Uterine smooth muscle cell (primary cell): ENCODE measurements at places on chromosomes 6 and 20. TPM values are rescaled to one million over a fixed set of nuclear protein-coding genes. Genes with fewer than 3 reads are reported as not detected.

CASS4 gene
- 0.12 and 0.77 TPM in 2 replicates for total RNA-seq

RSPH9 gene
- 0.44 and 1.2 TPM in 2 replicates for total RNA-seq

OR2J3 gene
- total RNA-seq, result not detected in 2 replicates

OR2H1 gene
- not detected in 2 replicates for total RNA-seq

MLN gene
- not detected in 2 replicates for total RNA-seq

LTV1 gene
- total RNA-seq, result 25.5 and 35.7 TPM in 2 replicates

ULBP3 gene
- total RNA-seq, result 9.9 and 10.0 TPM in 2 replicates

SIGLEC1 gene
- total RNA-seq, result not detected in 2 replicates

ESF1 gene
- total RNA-seq, result 25.2 and 25.7 TPM in 2 replicates

B3GAT2 gene
- total RNA-seq, result under 0.01 TPM in 2 replicates

ROMO1 gene
- 162 and 235 TPM in 2 replicates for total RNA-seq

SSTR4 gene
- total RNA-seq, result not detected in 2 replicates

AIF1 gene
- not detected in 2 replicates for total RNA-seq

B3GALT4 gene
- 4.4 and 5.3 TPM in 2 replicates for total RNA-seq

SNX5 gene
- total RNA-seq, result 114 and 141 TPM in 2 replicates

PTCHD4 gene
- total RNA-seq, result 0.33 and 1.5 TPM in 2 replicates

ARHGAP18 gene
- total RNA-seq, result 45.6 and 90.2 TPM in 2 replicates

SLC22A2 gene
- 0.12 TPM in 1 of 2 replicates, not detected in the other for total RNA-seq

ERVFRD-1 gene
- total RNA-seq, result under 0.01 and 0.12 TPM in 2 replicates

PDSS2 gene
- 17.0 and 19.5 TPM in 2 replicates for total RNA-seq

UBD gene
- not detected in 2 replicates for total RNA-seq

TNXB gene
- total RNA-seq, result 5.9 and 6.7 TPM in 2 replicates

SEMG2 gene
- not detected in 2 replicates for total RNA-seq

TTK gene
- total RNA-seq, result 14.6 and 55.2 TPM in 2 replicates

SMOC2 gene
- total RNA-seq, result not detected in 2 replicates

ANKRD66 gene
- total RNA-seq, result not detected in 2 replicates

STMND1 gene
- not detected in 2 replicates for total RNA-seq

SAMD3 gene
- total RNA-seq, result 12.4 and 14.4 TPM in 2 replicates

SLC52A3 gene
- 0.12 TPM in 1 of 2 replicates, not detected in the other for total RNA-seq

TRIM38 gene
- total RNA-seq, result 9.0 and 11.5 TPM in 2 replicates

MEI4 gene
- not detected in 2 replicates for total RNA-seq

LAMA2 gene
- total RNA-seq, result 58.3 and 109 TPM in 2 replicates

DAAM2 gene
- 3.8 and 6.5 TPM in 2 replicates for total RNA-seq

SYNDIG1 gene
- 0.33 and 0.37 TPM in 2 replicates for total RNA-seq

FIG4 gene
- total RNA-seq, result 22.2 and 39.5 TPM in 2 replicates

SNRNP48 gene
- total RNA-seq, result 14.6 and 18.8 TPM in 2 replicates

SYTL3 gene
- total RNA-seq, result 2.2 and 2.8 TPM in 2 replicates

APOBEC2 gene
- total RNA-seq, result not detected in 2 replicates

RGL2 gene
- total RNA-seq, result 20.1 and 23.9 TPM in 2 replicates

MUC21 gene
- not detected in 2 replicates for total RNA-seq

IRF4 gene
- total RNA-seq, result under 0.01 TPM in 2 replicates

DOK5 gene
- 14.6 and 15.6 TPM in 2 replicates for total RNA-seq

NKAPL gene
- total RNA-seq, result 1.00 and 1.9 TPM in 2 replicates

SLC17A4 gene
- not detected in 2 replicates for total RNA-seq

ADGRG6 gene
- 1.5 and 6.6 TPM in 2 replicates for total RNA-seq

SLC22A1 gene
- 0.62 and 0.77 TPM in 2 replicates for total RNA-seq

DDX43 gene
- under 0.01 and 2.7 TPM in 2 replicates for total RNA-seq

CARMIL1 gene
- 8.5 and 10.2 TPM in 2 replicates for total RNA-seq
